ENCODE measurements at places on chromosomes 1 and 21. TPM values are rescaled to one million over a fixed set of nuclear protein-coding genes. Genes with fewer than 3 reads are reported as not detected.
A peak's percentile ranks its signal among the peaks of the same experiment; 100 is the strongest.

DNA sequence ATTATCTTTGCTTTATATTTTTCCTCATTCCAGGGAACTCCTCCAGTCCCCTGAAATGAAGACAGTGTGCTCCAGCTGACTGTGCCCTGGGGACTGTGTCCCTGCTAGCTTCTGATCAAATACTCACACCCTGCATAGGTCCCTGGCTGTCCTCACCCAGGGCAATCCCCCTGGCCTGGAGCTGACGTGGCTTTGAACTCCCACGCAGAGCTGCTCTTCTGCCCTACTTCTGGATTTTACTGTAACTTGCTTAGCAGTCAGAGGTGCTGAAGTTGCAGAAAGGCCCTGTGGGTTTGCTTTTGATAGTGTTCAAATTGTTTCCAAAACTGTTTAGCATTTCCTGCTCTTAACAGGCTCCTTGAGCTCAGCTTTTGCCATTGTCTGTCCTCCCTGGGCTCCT is 186.5 kb downstream of the FASLG start:
- DNase-seq: no peak

GRCh38 chr1:153432874-153433681 is 16.8 kb downstream of the S100A7A start:
- no peak for DNase-seq

GRCh38 chr1:172002725-172003345 is 161.5 kb downstream of the DNM3 start:
- DNase-seq: peak; percentile 52

- DNase-seq: no peak
Measured at GRCh38 chr1:228917342-228917741, 182.1 kb downstream of the RHOU start.

- DNase-seq: no peak
Measured at GRCh38 chr1:53507116-53507820, 48.1 kb downstream of the DMRTB1 start.

TBX19 gene
- total RNA-seq: 8.5 TPM

RAP1GAP gene
- 2.4 TPM for total RNA-seq

DNA sequence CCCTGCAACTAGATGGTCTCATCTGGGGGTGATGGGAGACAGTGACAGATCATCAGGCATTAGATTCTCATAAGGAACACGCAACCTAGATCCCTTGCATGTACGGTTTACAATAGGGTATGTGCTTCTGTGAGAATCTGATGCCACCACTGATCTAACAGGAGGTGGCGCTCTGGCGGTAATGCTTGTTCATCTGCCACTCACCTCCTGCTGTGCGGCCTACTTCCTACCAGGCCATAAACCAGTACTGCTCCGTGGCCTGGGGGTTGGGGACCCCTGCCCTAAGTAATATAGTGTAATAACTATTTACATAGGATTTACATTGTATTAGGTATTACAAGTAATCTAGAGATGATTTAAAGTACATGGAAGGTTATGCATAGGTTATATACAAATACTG is 134.9 kb downstream of the CLEC20A start:
- DNase-seq: no peak

All from tibial nerve (tissue), 4 donors.